Breast epithelium (tissue), 4 donors: ENCODE measurements at places on chromosomes 3 and 15. TPM values are rescaled to one million over a fixed set of nuclear protein-coding genes. Genes with fewer than 3 reads are reported as not detected.

DNA sequence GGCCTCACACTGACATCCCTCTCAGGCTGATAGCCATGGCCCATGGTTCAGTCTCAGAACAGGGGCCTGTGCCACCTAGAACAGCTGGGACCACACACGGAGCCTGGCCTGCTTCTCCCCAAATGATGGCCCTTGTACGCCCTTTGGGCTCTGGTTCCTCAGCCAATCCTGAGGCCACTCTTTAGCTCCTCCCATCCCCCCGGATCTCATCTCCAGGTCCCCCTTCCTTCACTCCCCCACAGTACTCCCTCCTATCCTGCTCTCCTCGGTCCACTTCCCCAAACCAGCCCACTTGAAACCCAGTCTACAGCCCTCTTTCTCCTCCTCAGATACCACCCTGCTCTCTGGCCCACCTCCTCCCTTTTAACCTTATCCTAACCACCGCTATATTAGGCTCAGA lies 17.8 kb upstream of the ZFYVE19 start:
- peak overlapping the region; percentile 77 for H3K27ac ChIP-seq
- no peak for DNase-seq
- peaks cover 4% of the 10 kb centered on the region for H3K4me1 ChIP-seq
- H3K27me3 ChIP-seq, result no peaks in the 10 kb centered on the region

The HGD gene
- not detected for total RNA-seq

The SCG3 gene
- total RNA-seq, result 0.33 TPM

DNA sequence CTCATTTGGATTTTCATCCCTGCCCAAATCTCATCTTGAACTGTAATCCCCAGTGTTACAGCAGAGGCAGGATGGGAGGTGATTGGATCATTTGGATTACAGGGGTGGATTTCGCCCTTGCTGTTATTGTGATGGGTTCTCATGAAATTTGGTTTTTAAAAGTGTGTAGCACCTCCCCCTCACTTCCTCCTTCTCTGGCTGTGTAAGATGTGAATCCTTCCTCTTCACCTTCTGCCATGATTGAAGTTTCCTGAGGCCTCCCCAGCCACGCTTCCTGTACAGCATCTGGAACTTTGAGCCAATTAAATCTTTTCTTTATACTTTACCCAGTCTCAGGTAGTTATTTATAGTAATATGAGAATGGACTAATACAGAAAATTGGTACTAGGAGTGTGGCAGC lies 316.8 kb downstream of the PLCL2 start:
- no peak overlapping the region for H3K27ac ChIP-seq
- H3K36me3 ChIP-seq, result no peaks in the 10 kb centered on the region
- no peak for DNase-seq
- H3K4me3 ChIP-seq, result no peak overlapping the region
- H3K27me3 ChIP-seq, result no peaks in the 10 kb centered on the region

The CCDC54 gene
- total RNA-seq, result not detected

DNA sequence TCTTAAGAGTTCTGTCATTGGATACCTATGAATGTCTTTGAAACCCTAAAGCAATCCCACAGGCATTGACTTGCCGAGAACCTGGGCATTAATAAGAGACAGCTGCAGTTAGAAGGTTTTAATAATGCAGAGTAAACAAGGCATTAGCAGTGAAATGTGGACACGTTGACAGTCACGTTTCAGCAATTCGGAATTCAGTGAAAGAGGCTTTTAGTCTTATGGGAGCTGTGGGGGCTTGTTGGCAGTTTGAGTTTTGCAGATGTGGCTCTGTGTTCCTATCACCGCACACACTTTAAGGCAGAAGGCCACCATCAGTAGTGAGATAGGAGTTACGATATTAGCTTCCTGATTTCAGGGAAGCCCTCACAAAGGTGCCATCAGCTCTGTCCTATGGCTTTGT lies 145.2 kb upstream of the NUDT16 start:
- H3K4me3 ChIP-seq, result no peak overlapping the region
- no peak for DNase-seq
- no peaks in the 10 kb centered on the region for H3K36me3 ChIP-seq
- H3K27ac ChIP-seq, result no peak overlapping the region

DNA sequence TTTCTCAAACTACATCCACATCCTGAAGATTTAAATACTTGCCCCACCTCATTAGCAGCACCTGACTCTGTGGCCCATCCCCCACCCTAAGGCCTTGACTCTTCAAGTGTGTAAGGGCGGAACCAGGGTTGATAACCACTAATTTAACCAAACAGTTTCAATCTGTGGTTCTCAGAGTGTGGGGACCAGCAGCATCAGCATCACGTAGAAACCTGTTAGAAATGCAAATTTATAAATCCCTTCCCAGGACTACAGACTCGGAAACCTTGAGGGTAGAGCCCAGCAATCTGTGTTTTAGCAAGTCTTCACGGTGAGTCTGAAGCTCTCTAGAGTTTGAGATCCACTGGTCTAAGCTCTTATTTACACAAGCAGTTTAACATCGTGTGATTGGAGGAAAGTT lies 12.4 kb downstream of the GNB4 start:
- H3K27ac ChIP-seq, result no peak overlapping the region
- no peaks in the 10 kb centered on the region for H3K36me3 ChIP-seq
- no peak overlapping the region for H3K4me3 ChIP-seq
- no peaks in the 10 kb centered on the region for H3K27me3 ChIP-seq

The SERINC4 gene
- total RNA-seq, result 0.16 TPM

- H3K4me3 ChIP-seq, result no peak overlapping the region
- no peaks in the 10 kb centered on the region for H3K36me3 ChIP-seq
Measured at GRCh38 chr3:85432081-85432480, 473.3 kb downstream of the CADM2 start.

- no peak for DNase-seq
- H3K27me3 ChIP-seq, result peaks cover 22% of the 10 kb centered on the region
- H3K36me3 ChIP-seq, result no peaks in the 10 kb centered on the region
- no peak overlapping the region for H3K4me3 ChIP-seq
Measured at GRCh38 chr15:92399271-92399950, 5.7 kb downstream of the ST8SIA2 start.

DNA sequence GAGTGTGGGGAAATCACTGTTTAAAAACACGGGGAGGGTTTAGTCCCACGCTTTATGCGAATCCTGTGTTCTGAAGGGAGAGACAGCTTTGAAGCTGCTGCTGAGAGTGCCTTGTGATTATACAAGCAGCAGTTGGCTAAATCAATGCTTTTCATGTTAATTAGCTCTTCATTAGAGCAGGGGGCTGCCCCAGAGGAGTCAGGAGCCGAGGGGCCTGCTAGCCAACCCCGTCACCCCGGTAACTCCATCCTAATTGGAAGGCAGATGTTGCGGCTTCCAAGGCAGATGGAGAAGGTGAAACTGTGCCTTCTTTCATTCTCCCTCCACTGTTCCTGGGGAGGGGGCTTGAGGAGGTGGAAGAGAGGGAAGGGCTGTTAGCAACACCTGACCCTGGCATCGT lies 92.4 kb upstream of the ANKRD34C start:
- H3K4me1 ChIP-seq, result no peaks in the 10 kb centered on the region
- H3K36me3 ChIP-seq, result no peaks in the 10 kb centered on the region
- H3K27ac ChIP-seq, result no peak overlapping the region
- no peak overlapping the region for H3K4me3 ChIP-seq
- H3K27me3 ChIP-seq, result no peaks in the 10 kb centered on the region

DNA sequence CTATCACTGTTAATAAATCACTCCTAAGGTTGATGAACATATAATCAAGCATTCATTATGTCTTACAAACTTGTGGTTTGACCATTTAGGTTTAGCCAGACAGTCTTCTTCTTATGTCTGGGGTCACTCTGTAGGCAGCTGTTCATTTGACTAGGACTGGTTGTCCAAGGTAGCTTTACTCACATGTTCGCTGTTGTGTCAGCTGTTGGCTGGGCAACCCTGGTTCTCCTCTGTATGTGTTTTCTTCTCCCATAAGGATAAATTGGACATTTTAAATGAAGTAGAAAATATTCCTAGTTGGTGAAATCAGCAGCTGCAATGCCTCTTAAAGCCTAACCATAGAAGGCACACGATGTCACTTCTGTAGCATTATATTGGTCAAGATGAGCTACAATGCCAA lies 635.1 kb downstream of the EPHA3 start:
- H3K4me3 ChIP-seq, result no peak overlapping the region
- no peak overlapping the region for H3K27ac ChIP-seq
- DNase-seq, result no peak
- no peaks in the 10 kb centered on the region for H3K4me1 ChIP-seq
- no peaks in the 10 kb centered on the region for H3K36me3 ChIP-seq

GRCh38 chr3:56974247-56974930 lies 86.1 kb upstream of the SPATA12 start:
- no peaks in the 10 kb centered on the region for H3K4me1 ChIP-seq
- no peaks in the 10 kb centered on the region for H3K36me3 ChIP-seq
- H3K4me3 ChIP-seq, result no peak overlapping the region
- H3K27ac ChIP-seq, result no peak overlapping the region
- DNase-seq, result no peak
- no peaks in the 10 kb centered on the region for H3K27me3 ChIP-seq

- no peak overlapping the region for H3K4me3 ChIP-seq
- no peak for DNase-seq
- H3K36me3 ChIP-seq, result no peaks in the 10 kb centered on the region
- no peaks in the 10 kb centered on the region for H3K4me1 ChIP-seq
- no peaks in the 10 kb centered on the region for H3K27me3 ChIP-seq
Measured at GRCh38 chr3:140585828-140586227, 92.0 kb upstream of the TRIM42 start.

DNA sequence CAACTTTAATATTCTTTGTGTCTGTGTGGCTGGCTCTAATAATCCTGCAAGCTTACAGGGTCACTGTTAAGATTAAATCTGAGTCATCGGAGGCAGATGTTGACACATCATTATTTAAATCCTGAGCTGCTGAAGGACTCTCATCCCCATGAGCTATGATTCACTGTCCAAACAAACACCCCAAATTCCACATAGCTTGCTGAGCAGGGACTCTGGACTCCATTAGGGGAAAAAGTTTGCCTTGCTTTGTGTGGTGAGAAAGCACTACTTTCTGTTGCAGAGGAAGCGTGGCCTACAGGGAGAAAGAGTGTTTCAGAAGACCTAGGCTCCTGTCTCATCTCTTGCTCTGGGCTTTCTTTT lies 213.7 kb downstream of the PDCD6IP start:
- no peaks in the 10 kb centered on the region for H3K4me1 ChIP-seq
- no peak for DNase-seq
- no peaks in the 10 kb centered on the region for H3K27me3 ChIP-seq
- H3K4me3 ChIP-seq, result no peak overlapping the region

The RTP3 gene
- not detected for total RNA-seq

DNA sequence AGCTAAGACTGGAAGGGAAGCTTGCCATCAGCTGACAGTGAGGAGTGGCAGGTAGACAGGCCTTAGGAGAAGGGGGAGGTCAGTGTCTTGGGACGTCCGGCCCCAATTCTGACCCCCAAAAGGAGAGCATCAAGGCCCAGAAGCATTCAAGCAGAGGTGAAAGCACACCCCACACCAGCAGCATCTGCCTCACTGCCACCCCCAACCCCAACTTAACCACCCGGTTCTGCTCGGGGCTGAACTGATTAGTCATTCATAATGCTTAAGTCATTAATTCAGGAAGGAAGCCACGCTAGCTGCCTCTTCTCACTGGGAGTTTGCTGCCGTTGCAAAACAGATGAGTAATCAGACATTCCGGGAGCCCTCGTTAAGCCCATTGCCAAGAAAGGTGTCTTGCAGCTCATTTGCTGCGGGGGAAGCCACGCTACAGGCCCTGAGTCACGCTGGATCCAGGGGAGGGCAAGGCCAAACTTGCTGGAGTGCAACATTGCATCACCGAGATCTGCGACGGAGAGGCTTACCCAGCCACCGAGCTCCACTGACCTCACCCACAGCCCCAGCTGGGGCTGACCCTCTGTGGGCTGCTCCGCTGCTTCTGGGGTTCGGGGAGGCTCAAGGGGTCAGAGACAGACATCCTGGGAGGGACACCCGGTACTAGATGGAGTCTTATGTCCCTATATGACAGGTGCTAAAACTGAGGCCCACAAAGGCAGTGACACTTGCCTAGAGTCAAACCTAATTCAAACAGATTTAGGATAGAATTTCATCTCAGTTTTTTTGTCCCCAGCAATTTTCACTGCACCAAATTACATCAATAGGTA lies 46.4 kb upstream of the HES1 start:
- no peak overlapping the region for H3K4me3 ChIP-seq
- DNase-seq, result peak; percentile 73
- H3K4me1 ChIP-seq, result peaks cover 4% of the 10 kb centered on the region

The SLC26A6 gene
- total RNA-seq, result 16.0 TPM

- H3K4me1 ChIP-seq, result no peaks in the 10 kb centered on the region
- no peaks in the 10 kb centered on the region for H3K27me3 ChIP-seq
- no peak overlapping the region for H3K4me3 ChIP-seq
- H3K27ac ChIP-seq, result no peak overlapping the region
Measured at GRCh38 chr15:79969146-79969545, 1.9 kb downstream of the BCL2A1 start.

DNA sequence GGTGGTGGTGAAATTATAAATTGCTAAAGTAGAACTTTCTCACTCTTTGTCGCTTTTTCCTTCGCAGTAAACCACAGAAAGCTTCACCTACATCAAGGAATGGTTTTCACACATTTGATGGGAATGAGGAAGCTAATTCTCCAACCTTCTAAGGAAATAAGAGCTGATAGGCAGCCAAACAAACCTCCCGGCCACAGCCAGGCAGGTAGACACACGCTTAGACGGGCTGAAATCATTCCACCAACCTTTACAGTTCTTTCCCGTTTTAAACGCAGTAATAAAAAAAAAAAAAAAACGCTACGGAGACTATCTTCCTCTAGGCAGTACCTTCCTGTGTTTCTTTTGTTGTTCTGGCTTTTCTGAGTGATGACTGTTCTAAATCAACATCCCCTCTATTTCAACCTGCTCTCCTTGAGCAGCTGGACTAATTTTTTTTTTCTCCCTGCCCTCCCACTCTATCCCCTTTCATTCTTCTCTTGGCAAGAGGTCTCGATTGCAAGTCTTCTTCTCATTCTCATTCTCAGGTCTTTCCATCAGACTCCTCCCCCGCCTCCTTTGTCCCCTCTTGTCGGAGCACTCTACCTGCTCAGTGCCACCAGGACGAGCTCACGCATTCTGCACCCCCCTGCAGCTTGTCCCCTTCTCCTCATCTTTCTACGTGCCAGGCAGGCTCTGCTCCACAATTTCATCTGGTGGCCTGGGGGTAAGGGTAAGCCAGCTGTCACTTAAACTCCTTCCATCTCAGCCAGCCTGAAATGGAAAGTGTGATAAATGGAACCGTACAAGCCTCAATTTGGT lies 391.1 kb upstream of the MDFIC2 start:
- peak overlapping the region; percentile 45 for H3K27ac ChIP-seq
- H3K36me3 ChIP-seq, result no peaks in the 10 kb centered on the region
- no peak for DNase-seq
- no peak overlapping the region for H3K4me3 ChIP-seq
- no peaks in the 10 kb centered on the region for H3K27me3 ChIP-seq

- no peak overlapping the region for H3K27ac ChIP-seq
- no peaks in the 10 kb centered on the region for H3K4me1 ChIP-seq
- DNase-seq, result no peak
- H3K36me3 ChIP-seq, result no peaks in the 10 kb centered on the region
Measured at GRCh38 chr3:86830566-86830965, 160.4 kb downstream of the VGLL3 start.

DNA sequence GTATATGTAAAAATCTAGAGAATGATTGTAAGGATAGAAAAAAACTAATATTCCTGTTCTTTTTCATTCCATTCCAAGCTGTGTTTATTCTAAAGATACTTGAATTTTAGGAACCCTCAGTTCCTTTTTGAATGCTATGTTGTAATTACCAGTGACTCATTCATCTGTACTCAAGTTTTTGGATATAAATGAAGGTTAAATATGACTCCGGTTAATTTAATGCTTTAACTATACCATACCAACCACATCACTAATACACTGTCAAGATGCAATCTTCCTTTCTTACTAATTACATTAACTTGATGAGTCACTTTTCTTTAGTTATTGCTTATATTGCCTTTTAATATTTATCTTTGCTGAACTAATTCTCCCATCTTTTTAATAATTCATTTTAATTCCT lies 68.8 kb upstream of the ZNF148 start:
- no peaks in the 10 kb centered on the region for H3K4me1 ChIP-seq
- H3K27ac ChIP-seq, result no peak overlapping the region
- no peaks in the 10 kb centered on the region for H3K36me3 ChIP-seq
- no peaks in the 10 kb centered on the region for H3K27me3 ChIP-seq
- no peak for DNase-seq
- no peak overlapping the region for H3K4me3 ChIP-seq
